Dermis blood vessel endothelial cell (primary cell): ENCODE measurements at places on chromosomes 16 and 17. TPM values are rescaled to one million over a fixed set of nuclear protein-coding genes. Genes with fewer than 3 reads are reported as not detected.

Gene CTRB1
- not detected in 2 replicates for total RNA-seq

Gene TEKT5
- not detected in 2 replicates for total RNA-seq

Gene C17orf67
- total RNA-seq, result 3.2 and 4.1 TPM in 2 replicates

Gene QRICH2
- total RNA-seq, result 8.5 and 13.8 TPM in 2 replicates

Gene RAPGEFL1
- total RNA-seq, result 1.4 and 1.9 TPM in 2 replicates

Gene EME1
- total RNA-seq, result 1.0 and 4.6 TPM in 2 replicates

Gene SPIRE2
- 2.1 and 2.7 TPM in 2 replicates for total RNA-seq

Gene CDH5
- total RNA-seq, result 713 and 795 TPM in 2 replicates

Gene SMPD3
- total RNA-seq, result 0.14 and 0.17 TPM in 2 replicates

Gene ACSM2B
- total RNA-seq, result 0.19 and 0.34 TPM in 2 replicates

Gene KRTAP2-1
- total RNA-seq, result not detected in 2 replicates

Gene KSR1
- total RNA-seq, result 26.3 and 33.4 TPM in 2 replicates

Gene BIRC5
- 23.5 and 91.0 TPM in 2 replicates for total RNA-seq

Gene SLC52A1
- 0.17 and 0.47 TPM in 2 replicates for total RNA-seq

Gene CRYBA1
- total RNA-seq, result not detected in 2 replicates

Gene DUS1L
- total RNA-seq, result 72.5 and 72.7 TPM in 2 replicates

Gene FNDC8
- not detected in 2 replicates for total RNA-seq

Gene DGKE
- total RNA-seq, result 13.0 and 17.9 TPM in 2 replicates

Gene UNC119
- total RNA-seq, result 31.9 and 32.0 TPM in 2 replicates

Gene METTL26
- 76.4 and 83.6 TPM in 2 replicates for total RNA-seq

Gene FZD2
- total RNA-seq, result 0.68 and 1.0 TPM in 2 replicates

Gene MILR1
- total RNA-seq, result 2.7 and 3.2 TPM in 2 replicates

Gene C1QTNF1
- 14.6 and 16.9 TPM in 2 replicates for total RNA-seq

Gene HOXB1
- not detected in 2 replicates for total RNA-seq

Gene C17orf50
- total RNA-seq, result not detected in 2 replicates

Gene KRTAP4-6
- total RNA-seq, result 0.19 TPM in 1 of 2 replicates, not detected in the other

Gene PDP2
- total RNA-seq, result 12.4 and 15.5 TPM in 2 replicates

Gene GLP2R
- total RNA-seq, result 0.17 TPM in 1 of 2 replicates, not detected in the other

Gene CHD3
- total RNA-seq, result 108 and 132 TPM in 2 replicates

Gene MAP3K14
- 3.2 and 4.1 TPM in 2 replicates for total RNA-seq

Gene RHBDL1
- 0.05 and 0.51 TPM in 2 replicates for total RNA-seq

Gene CDRT15
- not detected in 2 replicates for total RNA-seq

Gene MLX
- total RNA-seq, result 33.0 and 34.5 TPM in 2 replicates

Gene KRTAP9-2
- not detected in 2 replicates for total RNA-seq

Gene TBX4
- total RNA-seq, result not detected in 2 replicates

Gene ABCA8
- total RNA-seq, result under 0.01 and 0.19 TPM in 2 replicates

Gene CCDC92B
- total RNA-seq, result 0.05 TPM in 1 of 2 replicates, not detected in the other

Gene ENDOV
- total RNA-seq, result 19.5 and 27.6 TPM in 2 replicates
